EH (cell line): ENCODE measurements at places on chromosomes 4 and X.

GRCh38 chrX:118346258-118347094 is 570 bp downstream of the WDR44 start:
- DNase-seq = peak; percentile 29

DNA sequence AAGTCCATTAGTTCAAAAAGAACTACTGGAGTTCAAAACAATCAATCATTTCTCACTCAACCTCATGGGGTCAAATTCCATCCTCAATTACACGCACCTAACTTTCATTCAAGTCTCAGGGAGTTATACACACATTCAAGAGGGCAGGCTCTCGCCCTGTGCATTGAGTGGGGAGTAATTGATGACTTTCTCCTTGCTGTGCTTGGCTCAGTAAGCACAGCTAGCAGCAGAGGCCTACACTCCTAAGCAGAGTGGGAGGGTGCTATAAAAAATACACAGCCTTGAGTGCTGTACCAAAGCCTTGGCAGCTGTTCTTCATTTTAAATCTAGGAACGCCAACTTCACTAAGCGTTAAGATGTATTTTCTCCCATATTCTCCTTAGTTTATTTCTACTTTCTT is 958.3 kb upstream of the ADGRL3 start:
- no peak for DNase-seq

DNA sequence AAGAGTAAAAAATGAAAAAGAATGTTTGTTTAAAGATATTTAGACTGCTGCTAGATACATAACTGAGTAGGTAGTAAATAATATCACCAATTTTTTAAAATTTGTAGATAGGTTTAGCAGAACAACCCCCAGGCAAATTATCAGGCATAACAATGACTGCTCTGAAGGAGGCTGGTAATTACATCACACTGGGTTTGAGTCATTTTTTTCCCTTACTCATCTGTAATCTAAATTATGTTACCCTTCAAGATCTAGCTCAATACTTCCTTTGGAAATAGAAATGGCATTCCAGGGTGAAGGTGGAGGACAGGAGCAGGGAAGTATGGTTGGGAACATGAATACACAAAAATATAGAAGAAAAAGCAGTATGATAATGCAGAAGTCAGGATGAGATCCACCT is 431.6 kb upstream of the MAOA start:
- DNase-seq = no peak

DNA sequence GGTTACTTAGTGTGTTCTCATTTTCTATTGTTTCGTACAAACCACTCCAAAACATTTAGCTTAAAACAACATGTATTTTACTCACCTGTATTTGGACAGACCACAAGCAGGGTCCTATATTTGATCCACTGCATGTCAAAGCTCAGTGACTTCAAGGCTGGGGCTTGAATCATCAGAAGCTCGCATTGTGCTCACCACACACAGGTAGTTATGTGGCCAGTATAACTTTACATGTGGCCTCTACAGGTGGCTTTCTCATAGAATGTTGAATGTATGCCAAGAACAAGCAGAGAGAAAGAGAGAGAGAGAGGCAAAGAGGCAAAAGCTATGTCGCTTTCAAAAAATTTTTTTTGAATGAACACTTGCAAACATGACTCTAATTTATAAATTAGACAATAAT is 107.6 kb downstream of the QRFPR start:
- DNase-seq = no peak

DNA sequence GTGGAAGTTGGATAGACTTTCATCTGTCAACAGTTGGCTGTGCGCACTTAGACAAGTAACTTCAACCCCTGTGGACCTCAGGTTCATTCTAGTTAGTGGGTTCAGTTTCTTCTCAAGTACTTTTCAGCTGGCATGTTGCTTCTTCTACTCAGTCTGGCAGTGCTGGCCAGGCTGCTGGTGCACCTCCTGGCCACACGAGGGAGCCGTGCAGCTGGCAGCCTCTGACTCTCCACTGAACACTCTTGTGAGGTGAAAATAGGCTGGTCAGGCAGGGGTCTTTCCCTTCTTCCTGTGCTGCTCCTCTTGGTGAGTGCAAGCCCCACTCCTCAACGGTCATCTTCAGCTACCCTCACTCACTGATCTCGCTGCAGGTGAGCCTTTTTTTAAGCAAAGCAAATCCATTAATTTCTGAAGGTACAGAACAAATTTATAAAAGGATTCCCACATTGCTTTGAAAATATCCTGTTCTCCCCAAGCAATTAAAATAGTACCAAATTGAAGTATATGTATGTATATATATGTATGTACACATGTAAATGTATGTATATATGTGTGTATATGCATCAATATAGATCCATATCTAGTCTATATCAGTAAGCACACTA is 30.6 kb downstream of the LONRF3 start:
- peak; percentile 40 for DNase-seq

DNA sequence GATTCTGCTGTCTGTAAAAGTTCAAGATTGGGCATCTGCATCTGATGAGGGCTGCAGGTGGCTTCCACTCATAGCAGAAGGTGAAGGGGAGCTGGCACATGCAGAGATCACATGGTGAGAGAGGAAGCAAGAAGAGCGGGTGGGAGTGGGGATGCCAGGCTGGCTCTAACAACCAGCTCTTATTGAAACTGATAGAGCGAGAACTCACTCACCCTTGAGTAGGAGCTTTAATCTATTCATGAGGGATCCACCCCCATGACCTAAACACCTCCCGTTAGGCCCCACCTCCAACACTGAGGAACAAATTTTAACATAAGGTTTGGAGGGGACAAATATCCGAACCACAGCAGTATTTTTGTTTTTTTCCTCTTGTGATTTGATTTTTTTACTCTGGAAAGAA is 45.8 kb downstream of the PHOX2B start:
- DNase-seq = no peak

GRCh38 chr4:41994461-41994985 is 4.2 kb downstream of the SLC30A9 start:
- no peak for DNase-seq

DNA sequence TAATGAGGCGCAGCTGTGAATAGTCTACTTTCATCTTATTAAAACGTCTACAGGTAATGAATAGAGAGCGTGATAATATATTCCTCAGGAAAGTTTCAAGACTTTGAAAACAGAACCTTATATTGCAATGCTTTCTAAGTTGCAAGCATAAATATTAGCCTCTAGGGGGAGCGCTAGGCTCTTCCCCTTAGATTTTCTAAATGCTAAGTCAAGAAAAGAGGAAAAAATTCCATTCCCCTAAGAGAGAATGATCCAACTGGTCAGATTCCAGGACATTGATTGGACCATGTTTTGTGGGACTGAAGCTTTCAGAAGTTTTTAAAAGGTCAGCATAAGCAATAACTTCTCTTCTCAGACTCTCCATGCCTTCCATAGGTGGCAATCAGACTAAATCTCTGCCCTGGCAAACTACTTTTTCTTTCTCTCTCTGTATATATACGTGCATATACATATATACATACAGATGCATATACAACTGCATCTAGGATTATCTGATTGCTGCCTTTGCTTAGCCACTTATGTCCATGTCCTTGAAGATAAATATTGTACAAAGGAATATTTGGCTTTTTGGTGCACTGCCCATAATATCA is 492.9 kb downstream of the INPP4B start:
- peak; percentile 82 for DNase-seq

DNA sequence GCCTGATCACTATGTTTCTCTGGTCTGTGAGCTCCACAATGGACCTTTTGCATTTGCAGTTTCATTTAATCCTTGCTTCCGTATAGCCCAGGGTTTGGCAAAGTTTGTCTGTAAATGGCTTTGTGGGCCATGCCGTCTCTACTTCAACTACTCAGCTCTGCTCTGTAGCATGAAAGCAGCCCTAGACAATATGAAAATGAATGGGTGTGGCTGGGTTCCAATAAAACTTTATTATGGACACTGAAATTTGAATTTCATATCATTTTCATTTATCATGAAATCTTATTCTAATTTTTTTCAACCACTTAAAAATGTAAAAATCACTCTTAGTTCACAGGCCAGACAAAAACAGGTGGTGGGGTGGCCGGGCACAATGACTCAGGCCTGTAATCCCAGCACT is 41.5 kb downstream of the ACE2 start:
- DNase-seq = no peak

DNA sequence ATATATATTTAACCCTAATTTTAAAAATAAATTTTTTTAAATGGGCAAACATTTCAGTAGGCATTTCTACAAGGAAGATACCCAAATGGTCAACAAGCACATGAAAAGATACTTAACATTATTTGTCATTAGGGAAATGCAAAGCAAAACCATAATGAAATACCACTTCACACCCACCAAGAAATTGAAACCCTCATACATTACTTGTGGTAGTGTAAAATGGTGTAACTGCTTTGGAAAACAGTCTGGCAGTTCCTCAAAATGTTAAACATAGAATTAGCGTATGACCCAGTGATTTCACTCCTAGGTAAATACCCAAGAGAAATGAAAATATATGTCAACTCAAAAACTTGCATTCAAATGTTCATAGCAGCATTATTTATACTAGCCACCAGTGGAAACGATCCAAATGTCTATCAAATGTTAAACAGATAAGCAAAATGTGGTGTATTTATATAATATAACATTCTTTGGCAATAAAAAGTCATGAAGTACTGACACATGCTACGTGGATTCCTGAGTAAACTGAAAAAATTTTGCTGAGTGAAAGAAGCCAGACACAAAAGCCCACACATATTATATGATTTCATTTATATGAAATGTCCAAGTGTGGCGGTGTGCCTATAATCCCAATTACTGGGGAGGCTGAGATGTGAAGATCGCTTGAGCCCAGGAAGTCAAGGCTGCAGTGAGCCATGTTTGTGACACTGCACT is 16.6 kb downstream of the TRIM2 start:
- DNase-seq = peak; percentile 50

- no peak for DNase-seq
Measured at GRCh38 chr4:90958256-90958895, 831.2 kb downstream of the CCSER1 start.

- DNase-seq = no peak
Measured at GRCh38 chr4:7382634-7383014, 52.1 kb downstream of the PSAPL1 start.

DNA sequence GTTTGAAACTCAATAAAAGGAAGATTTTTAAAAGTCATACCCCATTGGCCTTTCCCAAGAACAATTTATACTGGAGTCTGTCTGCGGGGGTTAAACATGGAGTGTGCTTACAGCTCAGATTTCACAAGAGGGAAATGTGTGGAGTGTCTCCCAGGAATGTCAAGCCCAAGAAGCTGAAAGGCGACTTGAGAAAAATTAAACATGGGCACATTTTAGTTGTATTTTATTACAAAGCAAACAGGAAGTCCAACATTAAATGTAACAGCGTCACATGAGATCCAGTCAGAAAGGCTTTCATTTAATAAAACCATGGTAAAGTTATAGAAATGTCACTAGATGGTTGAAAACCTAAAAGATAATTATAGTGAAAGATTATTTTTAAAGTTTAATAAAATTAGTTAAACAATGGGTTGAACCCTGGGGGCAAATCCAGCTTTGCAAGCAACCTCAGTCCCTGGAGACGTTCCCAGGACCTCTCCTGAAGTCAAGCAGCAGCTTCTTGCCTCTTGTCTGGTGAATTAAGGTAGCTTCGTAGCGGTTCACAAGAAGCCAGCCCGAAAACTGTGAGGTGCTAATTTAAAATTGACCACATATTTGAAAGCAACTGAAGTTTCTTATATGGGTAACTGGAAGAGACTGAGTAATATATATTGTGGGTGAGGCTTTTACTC is 168.4 kb upstream of the EDNRA start:
- peak; percentile 87 for DNase-seq

- peak; percentile 45 for DNase-seq
Measured at GRCh38 chr4:158193171-158193749, 17.0 kb upstream of the TMEM144 start.

DNA sequence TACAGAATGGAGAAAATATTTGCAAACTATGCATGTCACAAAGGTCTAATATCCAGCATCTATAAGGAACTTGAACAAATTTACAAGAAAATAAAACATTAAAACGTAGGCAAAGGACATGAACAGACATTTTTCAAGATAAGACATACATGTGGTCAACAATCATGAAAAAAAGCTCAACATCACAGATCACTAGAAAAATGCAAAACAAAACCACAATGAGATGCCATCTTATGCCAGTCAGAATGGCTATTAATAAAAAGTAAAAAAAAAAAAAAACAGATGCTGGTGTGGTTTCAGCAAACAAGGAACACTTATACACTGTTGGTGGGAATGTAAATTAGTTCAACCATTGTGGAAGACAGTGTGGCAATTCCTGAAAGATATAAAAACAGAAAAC is 75.8 kb upstream of the IL13RA2 start:
- peak; percentile 27 for DNase-seq

- DNase-seq = peak; percentile 36
Measured at GRCh38 chrX:119273420-119274192, 37.5 kb downstream of the PGRMC1 start.

DNA sequence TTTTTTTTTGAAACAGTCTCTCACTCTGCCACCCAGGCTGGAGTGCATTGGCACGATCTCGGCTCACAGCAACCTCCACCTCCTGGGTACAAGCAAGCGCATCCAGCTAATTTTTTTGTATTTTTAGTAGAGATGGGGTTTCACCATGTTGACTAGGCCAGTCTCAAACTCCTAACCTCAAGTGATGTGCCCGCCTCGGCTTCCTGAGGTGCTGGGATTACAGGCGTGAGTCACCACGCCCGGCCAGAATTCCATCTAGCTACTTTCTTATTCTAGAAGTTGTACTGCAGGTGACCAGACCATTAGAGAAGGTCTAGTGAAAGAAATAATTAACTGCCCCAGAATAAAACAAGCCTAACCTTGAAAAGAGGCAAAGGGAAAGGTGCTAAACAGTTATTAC is 2.3 kb downstream of the LRBA start:
- DNase-seq = no peak

- DNase-seq = no peak
Measured at GRCh38 chrX:149648932-149649331, 17.3 kb upstream of the TMEM185A start.

DNA sequence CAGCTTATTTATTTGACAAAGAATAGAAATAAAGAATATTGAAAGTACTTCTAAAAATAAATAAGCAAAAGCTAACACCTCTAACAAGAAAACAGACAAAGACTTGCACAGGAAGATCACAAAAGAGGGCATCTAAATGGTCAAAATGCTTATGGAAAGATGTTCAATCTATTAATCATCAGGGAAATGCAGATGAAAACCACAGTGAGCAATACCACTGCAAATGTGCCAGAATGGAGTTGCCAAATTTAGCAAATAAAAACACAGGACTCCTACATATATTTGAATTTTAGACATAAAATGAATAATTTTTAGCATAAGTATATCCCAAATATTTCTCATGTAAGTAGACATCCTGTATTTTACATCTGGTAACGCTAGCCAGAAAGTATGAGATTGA is 56.1 kb upstream of the HPGD start:
- DNase-seq = peak; percentile 39

DNA sequence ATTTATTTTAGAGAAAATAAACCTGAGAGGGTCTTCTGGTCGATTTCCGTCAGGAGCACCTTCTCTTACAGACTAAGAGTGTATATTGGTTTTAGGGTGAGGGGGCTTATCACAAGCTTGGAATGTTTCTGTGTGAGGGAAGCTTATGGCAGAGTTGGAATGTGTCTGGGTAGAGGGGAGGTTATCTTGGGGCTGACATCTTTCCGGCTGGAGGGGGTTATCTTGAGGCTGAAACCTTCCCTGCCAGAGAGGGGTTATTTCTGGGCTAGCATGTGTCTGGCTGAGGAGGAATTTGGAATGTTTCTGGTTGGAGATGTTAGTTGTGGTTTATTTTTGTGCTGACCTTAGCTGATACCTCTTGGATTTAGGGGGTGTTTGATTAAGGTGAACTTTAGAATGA is 1312.1 kb downstream of the ADGRL3 start:
- DNase-seq = no peak

GRCh38 chrX:50152456-50152855 is 48.4 kb downstream of the AKAP4 start:
- no peak for DNase-seq
